PC-9 (cell line): ENCODE measurements at places on chromosomes 6 and 20. TPM values are rescaled to one million over a fixed set of nuclear protein-coding genes. Genes with fewer than 3 reads are reported as not detected.
A peak's percentile ranks its signal among the peaks of the same experiment; 100 is the strongest.

Gene RAB44
- not detected in 2 replicates for total RNA-seq

Gene BFSP1
- 10.4 and 13.8 TPM in 2 replicates for total RNA-seq

Gene MEI4
- not detected in 2 replicates for total RNA-seq

Gene IMPG1
- total RNA-seq, result not detected in 2 replicates

Gene MEP1A
- total RNA-seq, result not detected in 2 replicates

Gene EIF6
- total RNA-seq, result 255 and 270 TPM in 2 replicates

- no peak overlapping the region for H3K27ac ChIP-seq
- H3K27me3 ChIP-seq, result peaks cover 4% of the 10 kb centered on the region; the same call in 1 of the 2 replicates
- no peak overlapping the region for H3K4me3 ChIP-seq
- H3K36me3 ChIP-seq, result no peaks in the 10 kb centered on the region
- H3K4me1 ChIP-seq, result no peaks in the 10 kb centered on the region
Observed at GRCh38 chr6:160678230-160678629, 14.2 kb upstream of the LPA start.

DNA sequence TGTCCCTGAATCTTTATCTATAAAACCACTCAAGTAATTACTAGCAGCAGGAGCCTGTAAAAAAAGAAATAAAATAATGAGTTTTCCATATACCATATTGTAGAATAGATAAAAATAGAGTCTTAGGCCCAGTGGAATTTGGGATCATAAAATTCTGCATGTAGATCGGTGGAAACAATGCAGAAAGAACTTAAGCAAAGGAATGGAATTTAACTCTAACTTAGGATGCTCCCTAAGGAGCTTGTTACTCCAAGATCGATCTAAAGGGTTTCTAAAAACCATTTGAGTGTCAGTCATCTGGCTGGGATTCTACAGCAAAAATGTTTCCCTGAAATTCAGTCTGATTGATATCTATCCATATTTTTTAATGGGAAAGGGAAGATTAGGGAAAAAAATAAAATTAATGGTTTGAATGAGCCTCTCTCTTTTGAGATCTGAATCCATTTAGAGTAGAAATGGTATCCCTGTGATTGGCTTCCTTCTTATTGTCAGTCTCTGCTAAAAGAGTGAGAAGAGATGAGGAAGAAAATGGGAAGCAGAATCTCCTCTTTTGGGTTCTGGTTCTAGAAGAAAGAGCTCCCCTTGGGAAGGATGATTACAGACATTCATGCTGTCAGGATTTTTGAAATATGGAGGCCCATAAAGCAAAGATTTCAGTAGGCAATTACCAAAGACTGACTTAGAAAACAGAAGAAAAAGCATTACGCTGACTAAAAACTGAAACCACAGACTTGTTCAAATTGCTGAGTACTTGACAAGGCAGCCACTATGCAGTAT, 564.3 kb upstream of the MARCKS start:
- DNase-seq, result no peak
- H3K4me3 ChIP-seq, result no peak overlapping the region
- H3K36me3 ChIP-seq, result no peaks in the 10 kb centered on the region
- H3K4me1 ChIP-seq, result no peaks in the 10 kb centered on the region
- no peaks in the 10 kb centered on the region for H3K27me3 ChIP-seq
- H3K27ac ChIP-seq, result no peak overlapping the region

DNA sequence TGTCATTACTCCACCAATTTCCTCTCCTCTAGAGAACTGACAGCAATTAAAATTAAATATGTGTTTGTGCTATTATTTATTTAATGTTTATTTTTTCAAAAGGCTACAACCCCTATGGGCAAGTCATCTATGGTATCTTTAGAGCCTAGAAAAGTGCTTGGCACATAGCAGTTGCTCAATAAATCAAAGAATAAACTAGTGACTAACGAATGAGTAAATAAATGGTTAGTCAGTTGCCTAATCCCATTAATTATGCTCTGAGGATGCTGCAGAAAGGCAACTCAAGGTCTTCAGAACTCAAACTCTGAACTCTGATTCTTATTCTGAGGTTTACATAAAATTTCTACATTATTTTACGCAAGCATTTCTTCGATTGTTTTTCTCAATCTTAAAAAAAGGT, 193.0 kb upstream of the TSHZ2 start:
- no peaks in the 10 kb centered on the region for H3K36me3 ChIP-seq
- no peaks in the 10 kb centered on the region for H3K4me1 ChIP-seq
- peaks cover 21% of the 10 kb centered on the region for H3K27me3 ChIP-seq
- H3K4me3 ChIP-seq, result no peak overlapping the region

DNA sequence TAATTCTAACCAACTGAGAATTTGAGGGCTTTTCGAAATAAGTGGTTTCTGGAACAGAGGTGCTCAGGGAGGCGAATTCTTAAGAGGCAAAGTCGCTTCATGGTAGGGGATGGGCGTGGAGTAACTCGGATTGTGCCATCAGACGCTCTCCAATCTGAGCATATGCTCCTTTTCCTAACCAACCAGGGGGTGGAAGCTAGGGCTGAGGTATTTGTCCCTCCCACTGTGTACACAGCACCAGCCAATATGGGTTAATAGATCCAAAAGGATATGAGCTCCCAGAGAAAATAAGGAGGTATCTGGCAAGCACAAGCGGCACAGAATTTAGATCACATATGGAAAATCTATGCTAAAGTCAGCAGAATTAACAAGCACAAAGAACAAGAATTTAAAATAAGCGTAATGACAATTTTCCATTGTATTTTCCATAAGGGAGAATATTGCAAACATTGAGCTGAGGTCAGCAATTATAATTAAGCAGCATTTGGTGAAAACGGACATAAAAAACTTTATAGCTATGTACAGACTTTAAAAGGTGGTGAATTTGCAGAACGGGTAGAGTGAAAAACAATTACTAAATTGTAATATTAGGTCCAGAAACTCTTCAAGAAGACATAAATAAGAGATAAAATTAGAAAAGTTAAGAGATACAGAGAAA, 55.0 kb upstream of the PHACTR1 start:
- H3K4me3 ChIP-seq, result no peak overlapping the region
- no peaks in the 10 kb centered on the region for H3K4me1 ChIP-seq
- H3K27me3 ChIP-seq, result peaks cover 59% of the 10 kb centered on the region
- no peak overlapping the region for H3K27ac ChIP-seq
- H3K36me3 ChIP-seq, result no peaks in the 10 kb centered on the region

- H3K27me3 ChIP-seq, result peaks cover 5% of the 10 kb centered on the region; the same call in 1 of the 2 replicates
- H3K4me1 ChIP-seq, result no peaks in the 10 kb centered on the region
- no peak overlapping the region for H3K27ac ChIP-seq
- no peaks in the 10 kb centered on the region for H3K36me3 ChIP-seq
Observed at GRCh38 chr20:8144282-8145245, 12.5 kb downstream of the PLCB1 start.

GRCh38 chr6:17281497-17282481, 628 bp downstream of the RBM24 start:
- no peaks in the 10 kb centered on the region for H3K27me3 ChIP-seq
- peak overlapping the region; percentile 28; the same call in 1 of the 2 replicates for H3K4me3 ChIP-seq
- H3K4me1 ChIP-seq, result peaks cover 21% of the 10 kb centered on the region
- H3K27ac ChIP-seq, result no peak overlapping the region
- no peaks in the 10 kb centered on the region for H3K36me3 ChIP-seq

DNA sequence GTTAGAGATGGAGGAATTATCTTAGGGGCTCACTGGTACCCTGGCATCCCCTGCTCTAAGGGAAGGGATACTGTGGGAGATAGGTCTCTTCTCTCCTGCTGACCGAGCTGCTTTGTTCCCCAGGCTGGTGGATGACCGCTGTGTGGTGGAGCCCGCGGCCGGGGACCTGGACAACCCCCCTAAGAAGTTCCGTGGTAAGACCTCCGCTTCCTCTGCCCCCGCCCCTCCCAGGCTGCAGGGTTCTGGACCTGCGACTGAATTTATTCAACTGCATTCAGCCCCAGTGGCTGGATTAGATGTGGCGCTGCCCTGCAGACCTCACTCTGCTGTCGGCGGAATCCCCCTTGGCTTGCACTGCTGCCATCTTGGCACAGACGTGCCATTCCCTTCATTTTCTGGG, 19.2 kb downstream of the ITPR3 start:
- no peaks in the 10 kb centered on the region for H3K4me1 ChIP-seq
- no peak for DNase-seq
- no peak overlapping the region for H3K4me3 ChIP-seq
- no peaks in the 10 kb centered on the region for H3K27me3 ChIP-seq
- H3K27ac ChIP-seq, result no peak overlapping the region
- H3K36me3 ChIP-seq, result no peaks in the 10 kb centered on the region; the same call in 1 of the 2 replicates

- no peaks in the 10 kb centered on the region for H3K36me3 ChIP-seq
- no peaks in the 10 kb centered on the region for H3K27me3 ChIP-seq
- no peak overlapping the region for H3K27ac ChIP-seq
- no peak overlapping the region for H3K4me3 ChIP-seq
Observed at GRCh38 chr6:101705866-101706265, 312.4 kb downstream of the GRIK2 start.

DNA sequence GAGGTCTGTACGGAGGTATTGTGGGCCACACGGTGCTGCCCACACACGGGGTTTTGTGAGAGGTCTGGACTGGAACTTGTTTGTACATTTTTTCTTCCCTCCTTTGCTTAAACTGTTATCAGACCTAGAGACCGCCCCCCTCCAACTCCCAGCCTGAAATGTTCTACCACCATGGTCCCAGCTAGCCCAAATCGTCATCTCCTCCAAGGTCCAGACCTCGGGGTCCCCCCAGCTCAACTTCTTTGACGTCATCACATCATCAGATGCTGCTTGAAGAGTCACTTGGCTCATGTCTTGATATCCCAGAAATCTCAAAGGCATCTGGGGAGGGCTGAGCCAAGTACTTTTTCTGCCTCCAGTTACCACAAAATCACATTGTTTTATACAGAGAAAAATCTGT, 2.8 kb upstream of the CCDC170 start:
- H3K27me3 ChIP-seq, result no peaks in the 10 kb centered on the region
- no peak for DNase-seq
- no peak overlapping the region for H3K27ac ChIP-seq
- H3K4me1 ChIP-seq, result peaks cover 6% of the 10 kb centered on the region
- no peak overlapping the region; the same call in 1 of the 2 replicates for H3K4me3 ChIP-seq

- H3K36me3 ChIP-seq, result no peaks in the 10 kb centered on the region
- H3K4me3 ChIP-seq, result no peak overlapping the region
- DNase-seq, result no peak
- H3K4me1 ChIP-seq, result no peaks in the 10 kb centered on the region
- no peaks in the 10 kb centered on the region for H3K27me3 ChIP-seq
- H3K27ac ChIP-seq, result no peak overlapping the region
Observed at GRCh38 chr6:11460837-11461661, 76.5 kb upstream of the TMEM170B start.

DNA sequence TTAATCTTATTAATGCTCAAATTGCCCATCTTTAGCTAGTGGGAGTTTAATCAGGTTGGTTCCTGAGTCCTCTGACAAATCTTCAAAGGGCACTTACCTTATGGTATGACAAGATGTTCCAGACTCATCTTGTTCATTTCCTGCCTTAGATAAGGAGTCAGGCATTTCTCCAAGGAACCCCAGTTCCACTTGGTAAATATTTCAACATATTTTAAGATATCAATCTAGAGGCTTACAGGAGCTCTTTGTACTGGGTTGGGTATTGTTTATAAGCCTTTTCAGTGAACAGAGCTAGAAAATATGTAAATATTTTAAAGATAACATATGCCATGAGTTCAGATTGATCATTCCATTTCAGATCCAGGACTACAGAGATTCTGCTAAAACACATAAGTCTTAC, 159.8 kb downstream of the RCAN2 start:
- H3K4me1 ChIP-seq, result no peaks in the 10 kb centered on the region
- no peaks in the 10 kb centered on the region for H3K36me3 ChIP-seq
- no peak overlapping the region for H3K4me3 ChIP-seq

DNA sequence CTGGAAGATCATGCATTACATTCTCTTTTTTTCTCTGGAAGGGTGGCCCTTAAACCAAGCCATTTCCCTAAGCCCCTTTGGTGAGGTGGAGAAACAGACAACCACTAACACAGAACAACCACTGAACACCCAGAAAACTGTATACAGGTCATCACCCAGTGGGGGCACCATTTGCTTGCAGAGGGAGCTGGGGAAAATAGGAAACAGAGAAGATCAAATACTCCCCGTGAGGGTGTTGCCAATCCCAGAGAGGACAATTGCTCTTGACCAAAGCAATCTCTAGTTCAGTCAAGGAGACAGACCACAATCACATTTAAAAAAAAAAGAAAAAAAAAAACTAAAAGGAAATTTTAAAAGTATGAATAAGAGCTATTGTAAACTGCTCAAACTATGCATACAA, 865 bp upstream of the DAAM2 start:
- no peak for DNase-seq
- H3K4me1 ChIP-seq, result no peaks in the 10 kb centered on the region
- H3K27ac ChIP-seq, result no peak overlapping the region
- no peaks in the 10 kb centered on the region for H3K36me3 ChIP-seq

- no peaks in the 10 kb centered on the region for H3K36me3 ChIP-seq
- H3K4me1 ChIP-seq, result peaks cover 9% of the 10 kb centered on the region
- DNase-seq, result no peak
- no peak overlapping the region for H3K27ac ChIP-seq
Observed at GRCh38 chr6:133501675-133502270, 260.6 kb downstream of the EYA4 start.

DNA sequence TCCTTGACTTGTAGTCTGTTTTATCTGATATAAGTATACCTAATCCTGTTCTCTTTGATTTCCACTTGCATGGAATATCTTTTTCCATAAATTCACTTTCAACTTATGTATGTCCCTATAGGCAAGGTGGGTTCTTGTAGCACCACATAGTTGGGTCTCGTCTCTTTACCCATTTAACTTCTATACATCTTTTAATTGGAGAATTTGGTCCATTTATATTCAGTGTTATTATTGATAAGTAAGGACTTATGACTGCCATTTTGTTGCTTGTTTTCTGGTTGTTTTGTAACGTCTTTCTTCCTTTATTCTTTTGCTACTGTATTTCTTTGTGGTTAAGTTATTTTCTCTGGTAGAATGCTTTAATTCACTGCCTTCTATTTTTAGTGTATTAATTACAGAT, 14.5 kb upstream of the ZNF311 start:
- no peak for DNase-seq
- no peaks in the 10 kb centered on the region for H3K4me1 ChIP-seq
- no peaks in the 10 kb centered on the region for H3K27me3 ChIP-seq
- H3K27ac ChIP-seq, result no peak overlapping the region

DNA sequence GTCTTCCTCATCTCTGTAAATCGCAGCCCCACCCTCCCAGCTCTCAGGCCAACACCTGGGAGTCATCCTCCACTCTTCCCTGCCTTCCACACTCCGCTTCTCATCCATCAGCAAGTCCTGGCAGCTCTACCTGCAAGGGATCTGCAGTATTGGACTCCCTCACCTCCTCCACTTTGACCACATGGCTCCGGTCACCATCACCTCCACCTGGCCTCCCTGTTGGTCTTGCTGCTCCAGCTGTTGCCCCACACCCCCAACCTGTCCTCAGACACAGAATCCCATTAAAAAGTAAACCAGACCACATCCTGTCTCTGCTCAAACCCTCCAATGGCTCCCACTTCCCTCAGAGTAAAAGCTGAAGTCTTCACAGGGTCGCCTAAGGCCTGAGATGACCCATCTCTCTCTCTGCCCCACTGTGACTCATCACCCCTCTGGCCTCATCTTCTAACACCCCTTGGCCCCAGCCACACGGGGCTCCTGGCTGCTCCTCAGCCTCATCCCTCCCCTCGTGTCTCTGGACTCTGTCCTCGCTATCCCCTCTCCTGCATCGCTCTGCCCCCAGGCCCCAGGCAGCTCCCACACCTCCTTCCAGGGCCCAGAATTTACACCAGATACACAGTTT, 185.1 kb upstream of the SULF2 start:
- H3K27ac ChIP-seq, result peak overlapping the region; percentile 100
- peaks cover 56% of the 10 kb centered on the region for H3K4me1 ChIP-seq
- H3K36me3 ChIP-seq, result no peaks in the 10 kb centered on the region
- H3K4me3 ChIP-seq, result peak overlapping the region; percentile 68; the same call in 1 of the 2 replicates

- H3K27ac ChIP-seq, result no peak overlapping the region
- no peaks in the 10 kb centered on the region for H3K27me3 ChIP-seq
- H3K36me3 ChIP-seq, result no peaks in the 10 kb centered on the region
- H3K4me3 ChIP-seq, result no peak overlapping the region
Observed at GRCh38 chr6:17007749-17008148, 94.1 kb upstream of the STMND1 start.
